ENCODE measurements at places on chromosomes 16 and 17.
A peak's percentile ranks its signal among the peaks of the same experiment; 100 is the strongest.

DNA sequence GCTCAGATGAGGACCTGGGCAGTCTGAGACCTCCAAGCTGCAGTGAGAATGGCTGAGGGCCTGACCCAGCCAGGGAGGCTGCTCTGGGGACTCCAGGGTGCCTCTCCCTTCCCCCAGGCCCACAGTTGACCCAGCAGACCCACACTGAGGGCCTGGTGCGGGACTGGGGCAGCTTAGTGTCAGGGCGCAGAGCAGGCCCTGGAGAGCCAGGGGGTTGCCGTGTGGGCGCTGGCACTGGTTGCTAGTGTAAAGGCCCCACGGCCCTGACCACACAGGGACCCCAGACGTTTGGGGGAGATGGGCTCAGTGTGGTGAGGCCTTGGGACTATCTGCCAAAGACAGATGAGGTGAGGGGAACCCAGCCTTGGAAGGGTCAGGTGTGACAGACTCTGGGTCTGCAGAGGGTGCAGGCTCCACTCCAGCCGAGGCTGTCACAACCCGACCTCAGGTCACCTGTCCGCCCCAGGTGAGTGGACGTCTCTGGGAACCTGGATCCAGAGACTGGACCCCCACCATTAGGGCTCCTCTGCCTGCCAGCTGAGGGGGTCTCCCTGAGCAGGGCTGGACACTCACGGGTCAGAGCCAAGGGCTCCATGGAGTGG lies 50.8 kb upstream of the GNG13 start:
- DNase-seq: no peak

DNA sequence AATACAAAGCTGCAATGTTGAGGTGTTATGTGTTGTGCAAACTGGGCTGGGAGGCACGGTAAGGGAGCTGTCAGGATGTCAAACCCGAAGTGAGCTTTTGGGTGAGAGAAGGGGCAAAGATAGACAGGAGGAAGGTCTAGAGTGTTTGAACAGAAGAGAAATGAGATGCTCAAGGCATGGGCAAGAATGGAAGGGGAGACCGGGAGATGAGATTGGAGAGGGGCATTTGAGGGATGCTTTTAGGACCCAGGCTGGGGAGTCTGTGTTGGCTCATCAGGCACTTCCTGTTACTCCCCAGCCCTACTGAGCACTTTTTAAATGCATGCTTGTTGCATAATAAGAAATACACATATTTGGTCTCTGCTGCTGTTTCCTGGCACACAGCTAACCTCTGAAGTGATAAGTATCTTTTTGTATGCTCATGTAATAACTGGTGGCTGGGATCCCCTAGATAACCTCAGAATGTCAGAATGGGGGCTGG lies 13.7 kb downstream of the UNC45B start:
- DNase-seq: no peak

DNA sequence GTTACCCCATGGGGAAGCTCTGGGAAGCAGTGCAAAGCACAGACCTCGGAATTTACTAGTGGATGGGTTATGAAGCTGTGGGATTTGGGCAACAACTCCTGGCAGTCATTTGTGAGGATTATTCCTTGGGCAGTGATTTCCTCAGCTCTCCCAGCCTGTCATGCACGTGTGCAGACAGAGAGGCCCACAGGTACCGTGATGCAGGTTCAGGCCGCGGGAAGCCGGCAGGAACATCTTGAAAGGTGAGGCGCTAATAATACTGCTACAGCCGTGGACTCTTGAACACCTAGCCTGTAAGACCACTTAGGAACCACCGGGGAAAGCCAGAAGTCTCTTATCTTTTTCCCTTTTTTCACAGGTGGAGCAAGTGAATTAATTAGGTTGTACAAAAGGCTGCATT lies 80.2 kb upstream of the CPHXL start:
- DNase-seq: no peak

- no peak for DNase-seq
These were observed 40.4 kb downstream of the BAIAP2 start for GRCh38 chr17:81075307-81075706.

DNA sequence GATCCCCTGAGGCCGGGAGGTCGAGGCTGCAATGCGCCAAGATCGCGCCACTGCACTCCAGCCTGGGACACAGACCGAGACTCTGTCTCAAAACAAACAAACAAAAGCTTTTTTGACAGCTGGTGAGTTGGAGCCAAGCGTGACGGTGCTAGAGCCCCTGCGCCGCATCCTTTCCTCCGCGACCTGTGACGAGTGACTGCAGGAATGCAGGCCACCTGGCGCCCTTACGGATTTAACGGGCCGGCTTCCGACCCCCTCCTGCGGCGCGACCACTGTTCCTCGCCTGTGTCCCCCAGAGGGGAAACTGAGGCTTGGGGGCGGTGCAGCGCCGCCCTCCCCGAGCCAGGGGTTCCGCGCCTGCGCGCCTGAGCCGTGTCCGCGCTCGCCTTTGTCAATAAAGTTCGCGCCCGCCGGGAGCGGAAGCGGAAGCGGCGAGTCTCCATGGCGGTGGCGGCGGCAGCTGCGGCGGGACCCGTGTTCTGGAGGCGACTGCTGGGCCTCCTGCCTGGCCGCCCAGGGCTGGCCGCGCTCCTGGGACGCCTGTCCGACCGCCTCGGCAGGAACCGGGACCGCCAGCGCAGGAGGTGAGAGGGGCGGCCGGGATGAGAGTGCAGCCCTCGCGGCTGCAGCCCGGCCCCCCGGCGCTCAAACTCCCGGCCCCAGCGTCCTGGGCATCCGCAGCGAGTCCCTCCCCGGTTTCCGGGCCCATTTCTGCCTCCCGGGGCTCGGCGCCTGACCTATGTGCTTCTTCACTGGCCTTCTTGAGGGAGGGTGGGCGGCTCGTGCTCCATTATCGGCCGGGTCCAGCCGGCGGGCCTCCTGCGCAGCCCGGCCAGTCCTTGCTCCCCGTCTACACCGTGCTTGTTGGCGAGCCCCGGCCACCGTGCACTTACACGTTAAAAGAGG lies at the start of gene PGS1:
Gene PGS1, plus strand, starts transcription at position 425 of the 906 bp plus-strand sequence. Its CDS starts 17 bp downstream, at position 442.
- peak; percentile 65 for DNase-seq

DNA sequence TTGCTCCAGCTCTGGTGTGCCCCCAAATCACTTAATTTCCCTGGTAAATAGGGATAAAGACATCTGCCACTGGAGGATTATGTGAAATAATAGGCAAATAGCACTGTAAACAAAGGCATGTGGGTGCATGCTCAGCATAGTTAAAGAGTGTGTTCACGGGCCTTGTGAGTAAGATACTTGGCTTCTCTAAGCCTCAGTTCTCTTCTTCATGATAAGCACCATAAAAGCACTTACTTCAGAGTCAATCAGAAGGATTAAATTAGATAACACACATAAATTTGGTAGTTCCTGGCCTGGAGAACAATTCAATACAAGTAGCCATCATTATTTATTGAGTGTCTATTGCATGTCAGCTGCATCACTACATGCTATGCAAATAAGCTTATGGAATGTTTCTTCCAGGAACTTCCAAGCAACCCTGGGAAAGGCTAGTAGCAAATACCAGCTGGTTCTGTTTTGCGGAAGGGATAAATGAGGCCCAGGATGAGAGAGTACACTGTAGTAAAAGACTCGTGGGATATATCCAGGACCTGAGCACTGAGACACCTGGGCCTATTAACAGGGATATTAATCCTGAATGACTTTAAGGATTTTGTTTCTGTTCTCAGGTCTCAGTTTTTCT lies 14.5 kb downstream of the CCL11 start:
- DNase-seq: no peak

- no peak for DNase-seq
These were observed 113.4 kb downstream of the TRIM37 start for GRCh38 chr17:58993311-58993710.

DNA sequence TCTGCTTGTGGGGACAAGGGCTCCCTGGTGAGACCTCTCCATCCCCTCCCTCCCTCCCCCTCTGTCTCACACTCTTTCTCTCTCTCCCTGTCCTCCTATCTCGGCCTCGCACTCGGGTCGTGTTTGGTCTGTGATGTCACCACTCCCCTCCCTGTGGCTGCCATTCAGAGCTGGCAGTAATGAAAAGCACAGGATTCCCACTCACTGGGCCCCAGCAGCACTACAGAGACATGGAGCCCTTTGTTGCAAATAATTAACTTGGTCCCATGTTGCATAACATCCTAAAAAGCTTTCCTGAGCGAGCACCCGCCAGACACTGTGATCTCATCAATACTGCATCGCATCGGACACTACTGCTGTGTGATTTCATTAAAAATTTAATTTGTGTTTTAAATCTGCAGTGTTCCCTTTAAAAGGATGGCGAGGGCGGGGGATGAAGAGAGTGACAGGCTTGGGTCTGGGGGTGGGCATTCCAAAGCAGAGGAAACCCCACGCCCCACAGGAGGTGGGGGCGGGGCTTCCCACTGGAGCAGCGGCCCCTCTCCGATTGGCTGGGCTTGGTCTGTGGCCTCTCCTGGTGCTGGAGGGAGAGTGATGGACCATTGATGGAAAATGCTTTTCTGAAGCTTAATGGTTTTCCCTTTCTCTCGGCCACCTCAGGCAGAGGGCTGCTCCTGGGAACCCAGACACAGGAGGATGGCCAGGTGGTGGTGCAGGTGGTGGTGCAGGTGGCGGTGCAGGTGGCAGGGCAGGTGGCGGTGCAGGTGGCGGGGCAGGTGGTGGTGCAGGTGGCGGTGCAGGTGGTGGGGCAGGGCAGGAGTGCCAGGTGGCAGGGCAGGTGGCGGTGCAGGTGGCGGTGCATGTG lies 15.3 kb upstream of the NPTX1 start:
- no peak for DNase-seq

- no peak for DNase-seq
These were observed 416 bp downstream of the MT1H start for GRCh38 chr16:56669840-56670619.

- DNase-seq: no peak
These were observed 28.9 kb upstream of the CDH15 start for GRCh38 chr16:89142474-89143195.

DNA sequence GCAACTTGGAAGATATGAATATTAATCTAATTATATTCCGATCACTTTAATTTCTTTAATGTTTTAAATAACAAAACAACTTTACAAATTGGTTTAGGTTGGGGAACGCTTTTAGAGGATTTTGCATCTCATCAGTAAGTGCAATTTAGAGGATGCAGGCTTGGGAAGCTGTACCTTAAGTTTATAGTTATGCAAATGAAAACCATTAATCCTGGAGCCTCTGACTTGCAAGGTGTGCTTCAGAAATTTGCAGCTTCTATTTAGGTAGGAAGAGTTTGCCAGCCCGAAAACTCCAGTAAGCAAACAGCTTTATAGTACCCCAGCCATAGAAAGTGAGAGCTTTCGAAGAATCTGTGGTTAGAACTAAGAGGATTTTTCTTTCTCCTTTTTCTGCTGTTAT lies 547.0 kb downstream of the MAF start:
- no peak for DNase-seq

DNA sequence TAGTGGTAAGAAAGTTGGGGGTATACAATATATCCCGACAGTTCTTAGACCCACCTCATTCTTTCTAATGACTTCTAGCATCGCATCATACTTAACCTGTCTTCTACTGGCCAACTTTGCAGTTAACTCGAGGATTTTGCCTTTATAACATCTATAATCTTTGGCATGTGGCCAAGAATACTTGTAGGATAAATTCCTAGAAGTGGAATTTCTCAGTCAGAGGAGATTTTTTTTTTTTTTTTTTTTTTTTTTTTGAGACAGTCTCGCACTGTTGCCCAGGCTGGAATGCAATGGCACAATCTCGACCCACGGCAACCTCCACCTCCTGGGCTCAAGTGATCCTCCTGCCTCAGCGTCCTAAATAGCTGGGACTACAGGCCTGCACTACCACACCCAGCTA lies 253.5 kb downstream of the MRTFB start:
- DNase-seq: no peak

DNA sequence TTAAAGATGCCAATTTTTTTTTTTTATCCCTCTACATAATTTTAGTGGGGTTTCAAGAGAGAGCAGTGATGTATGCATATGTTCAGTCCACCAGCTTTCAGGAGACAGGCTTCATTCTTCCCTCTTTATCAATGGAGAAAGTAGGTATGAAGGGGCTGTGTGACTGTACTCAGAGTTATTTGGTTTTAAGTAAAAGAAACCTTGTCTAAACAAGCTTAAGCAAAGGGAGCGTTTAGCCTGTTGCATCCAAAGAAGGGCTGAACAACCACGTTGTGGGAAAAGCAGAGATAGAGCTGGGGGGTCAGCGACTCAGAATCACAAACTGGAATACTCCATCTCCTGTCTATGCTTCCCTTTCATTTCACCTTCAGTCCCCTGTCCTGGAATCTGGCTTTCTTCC lies 50.4 kb upstream of the HAS3 start:
- DNase-seq: no peak

- DNase-seq: peak; percentile 92
These were observed 2.0 kb downstream of the ZNF771 start for GRCh38 chr16:30409125-30410060.

DNA sequence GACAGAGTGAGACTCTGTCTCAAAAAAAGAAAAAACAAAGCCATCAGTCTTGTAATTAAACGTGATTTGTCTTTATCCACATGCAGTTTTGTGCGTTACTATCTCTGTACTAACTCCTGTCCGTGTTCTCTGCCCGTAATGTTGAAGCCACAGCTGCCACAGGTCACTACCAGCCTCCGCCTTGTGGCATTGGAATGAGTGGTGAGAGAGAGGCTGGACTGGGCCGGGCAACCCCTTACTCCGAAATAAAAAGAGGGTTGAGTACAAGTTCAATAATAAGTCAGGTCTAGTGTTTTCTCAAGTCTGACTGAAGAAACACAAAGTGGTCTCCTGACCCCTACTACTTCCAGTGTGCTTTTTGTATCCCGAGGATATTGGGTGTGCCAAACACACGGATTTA lies 5.4 kb downstream of the DNAJA3 start:
- DNase-seq: no peak

- DNase-seq: no peak
These were observed 65.7 kb downstream of the BANP start for GRCh38 chr16:88016964-88017363.

DNA sequence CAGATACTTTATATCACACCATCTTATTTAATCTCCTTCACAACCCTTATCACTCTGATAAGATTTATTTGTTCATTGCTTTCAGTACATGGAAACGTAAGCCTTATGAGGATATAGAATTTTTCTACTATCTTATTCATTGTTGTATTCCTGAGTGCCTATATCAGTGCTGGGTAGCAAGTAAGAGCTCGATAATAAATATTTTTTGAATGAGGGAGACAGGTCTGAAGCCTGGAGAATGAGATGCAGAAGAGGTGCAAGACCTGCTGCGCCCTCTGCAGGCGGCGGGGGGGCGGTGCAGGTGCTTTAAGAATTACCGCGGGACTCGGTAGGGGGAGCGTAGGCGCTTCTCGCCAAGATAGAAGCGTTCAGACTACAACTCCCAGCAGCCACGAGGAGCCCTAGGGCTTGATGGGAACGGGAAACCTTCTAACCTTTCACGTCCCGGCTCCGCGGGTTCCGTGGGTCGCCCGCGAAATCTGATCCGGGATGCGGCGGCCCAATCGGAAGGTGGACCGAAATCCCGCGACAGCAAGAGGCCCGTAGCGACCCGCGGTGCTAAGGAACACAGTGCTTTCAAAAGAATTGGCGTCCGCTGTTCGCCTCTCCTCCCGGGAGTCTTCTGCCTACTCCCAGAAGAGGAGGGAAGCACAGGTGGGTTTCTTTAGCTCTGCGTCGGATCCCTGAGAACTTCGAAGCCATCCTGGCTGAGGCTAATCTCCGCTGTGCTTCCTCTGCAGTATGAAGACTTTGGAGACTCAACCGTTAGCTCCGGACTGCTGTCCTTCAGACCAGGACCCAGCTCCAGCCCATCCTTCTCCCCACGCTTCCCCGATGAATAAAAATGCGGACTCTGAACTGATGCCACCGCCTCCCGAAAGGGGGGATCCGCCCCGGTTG lies at the start of gene WRAP53:
Gene WRAP53, plus strand, starts transcription at position 570 of the 900 bp plus-strand sequence. Its CDS starts 172 bp downstream, at position 742.
- peak; percentile 94 for DNase-seq

GRCh38 chr17:5413682-5414081 lies 5.8 kb downstream of the NUP88 start:
- DNase-seq: no peak

GRCh38 chr16:88472637-88473205 lies 19.6 kb downstream of the ZFPM1 start:
- no peak for DNase-seq

- DNase-seq: peak; percentile 93
These were observed 23.9 kb downstream of the ZNF213 start for GRCh38 chr16:3158510-3159314.
